ENCODE measurements at places on chromosomes 1 and 21.

- no peak for DNase-seq
Measured at GRCh38 chr1:1272341-1273208, 1.1 kb downstream of the UBE2J2 start.

GRCh38 chr1:242828199-242828598 is 303.7 kb upstream of the PLD5 start:
- DNase-seq = no peak

DNA sequence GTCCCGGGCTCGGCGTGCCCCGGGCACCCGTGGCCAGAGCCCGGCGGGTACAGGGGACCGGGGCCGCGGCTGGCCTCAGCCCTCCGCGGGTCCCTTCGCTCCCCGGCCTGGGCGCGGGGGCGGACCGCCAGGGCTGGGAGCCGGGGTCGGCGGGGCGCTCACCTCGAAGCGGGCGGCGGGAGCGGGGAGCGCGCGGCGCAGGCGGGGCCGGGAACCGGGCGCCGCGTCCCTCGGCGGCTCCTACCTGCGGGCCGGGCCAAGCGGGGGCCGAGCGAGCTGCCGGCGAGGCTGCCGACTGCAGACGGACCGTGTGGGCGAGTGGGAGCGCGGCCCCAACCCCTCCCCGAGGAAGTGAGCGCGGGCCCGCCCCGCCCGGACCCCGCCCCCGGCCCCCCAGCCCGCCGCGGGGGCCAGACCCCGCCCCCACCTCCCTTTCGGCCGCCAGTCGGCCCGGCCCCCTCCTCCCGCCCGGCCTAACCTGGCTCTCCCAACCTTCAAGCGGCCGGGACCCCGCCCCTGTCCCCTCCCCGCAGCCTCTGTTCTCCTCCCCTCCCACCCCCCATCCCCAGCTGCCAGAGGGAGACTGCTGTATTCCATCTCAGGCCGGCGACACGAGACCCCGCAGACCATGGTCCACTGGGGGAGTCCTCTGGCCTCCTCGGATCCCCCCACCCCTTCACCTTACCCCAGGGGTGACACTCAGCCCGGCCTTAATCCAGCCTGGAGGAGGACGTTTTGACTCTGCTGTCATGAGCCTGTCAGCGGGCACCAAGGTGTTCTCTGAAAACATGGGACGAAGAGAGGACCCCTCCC is at the start of gene FHL3:
Gene FHL3 (minus strand): TSS at position 320 of the 813 bp plus-strand sequence. CDS start 6,102 bp downstream, outside the sequence.
- DNase-seq = peak; percentile 52

GRCh38 chr1:55877437-55878232 is 662.5 kb upstream of the USP24 start:
- no peak for DNase-seq

GRCh38 chr1:245298781-245299180 is 144.0 kb downstream of the KIF26B start:
- no peak for DNase-seq

DNA sequence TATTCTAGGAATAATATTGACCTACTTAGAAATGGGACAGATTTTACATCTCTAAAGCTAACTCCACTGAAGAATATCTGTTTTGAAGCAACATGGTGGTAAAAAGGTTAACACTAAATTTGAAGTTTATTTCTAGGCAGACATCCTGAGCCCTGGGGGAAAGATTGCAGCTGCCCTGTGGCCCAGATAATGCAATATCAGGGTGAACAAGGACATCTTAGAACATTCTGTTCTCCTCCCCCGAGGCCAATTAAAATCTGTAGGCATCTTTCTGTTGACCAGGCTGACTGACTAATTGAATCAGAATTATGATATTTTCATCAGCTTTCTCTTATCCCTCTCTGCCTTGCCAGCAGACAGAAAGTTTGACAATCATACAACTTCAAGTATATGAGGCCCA is 149.8 kb upstream of the DUSP10 start:
- no peak for DNase-seq

DNA sequence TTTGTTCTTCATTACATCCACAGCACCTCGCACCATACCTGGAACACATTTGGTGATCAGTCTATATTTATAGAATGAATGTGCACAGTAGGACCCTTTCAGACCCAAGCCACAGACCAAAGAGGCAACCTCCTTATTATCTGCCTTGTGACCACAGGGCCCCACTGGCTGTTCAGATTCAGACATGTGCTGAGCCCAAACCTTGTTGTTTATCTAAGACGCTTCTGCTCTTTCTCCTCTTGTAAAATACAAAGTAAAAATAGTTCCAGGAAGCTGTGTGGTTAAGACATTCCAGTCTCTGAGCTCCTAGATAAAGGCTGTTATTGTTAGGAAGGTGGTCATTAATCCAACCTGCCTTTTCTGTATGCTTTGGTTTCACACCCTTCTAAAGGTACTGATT is 3.6 kb upstream of the SCMH1 start:
- DNase-seq = peak; percentile 60

GRCh38 chr1:200369706-200370105 is 40.1 kb downstream of the ZNF281 start:
- no peak for DNase-seq

DNA sequence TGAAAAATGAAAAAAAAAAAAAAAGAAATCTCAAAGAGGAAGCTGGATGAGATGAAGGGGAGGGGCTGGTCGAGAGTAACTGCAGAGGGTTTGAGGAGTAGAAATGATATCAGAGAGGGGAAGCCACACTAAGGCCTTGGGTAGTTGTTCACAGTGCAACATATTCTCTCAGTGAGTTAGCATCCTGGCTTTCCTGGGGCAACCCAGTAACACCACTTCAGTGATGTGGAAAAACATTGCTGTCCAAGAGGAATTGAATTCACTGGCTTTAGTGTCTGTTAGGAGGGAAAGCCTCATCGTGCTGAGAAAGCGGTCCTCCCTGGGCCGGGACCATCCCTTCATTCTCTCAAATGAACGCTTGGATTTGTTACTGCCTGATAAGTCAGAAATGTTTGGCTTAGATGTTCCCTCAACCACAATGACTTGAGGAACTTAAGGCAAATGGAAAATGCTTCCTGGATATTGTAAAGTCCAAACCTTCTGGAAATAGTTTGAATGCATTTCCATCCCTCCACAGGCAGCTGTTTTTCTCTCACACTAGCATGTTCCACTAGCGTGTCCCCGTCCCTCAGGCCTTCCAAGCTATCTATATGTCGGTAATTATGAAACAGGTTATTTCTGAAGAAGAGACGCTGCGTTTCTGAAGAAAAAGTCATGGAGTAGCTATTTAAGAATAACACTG is 12.2 kb downstream of the TGFB2 start:
- DNase-seq = peak; percentile 18

- no peak for DNase-seq
Measured at GRCh38 chr1:23701996-23702395, 10.4 kb downstream of the RPL11 start.

DNA sequence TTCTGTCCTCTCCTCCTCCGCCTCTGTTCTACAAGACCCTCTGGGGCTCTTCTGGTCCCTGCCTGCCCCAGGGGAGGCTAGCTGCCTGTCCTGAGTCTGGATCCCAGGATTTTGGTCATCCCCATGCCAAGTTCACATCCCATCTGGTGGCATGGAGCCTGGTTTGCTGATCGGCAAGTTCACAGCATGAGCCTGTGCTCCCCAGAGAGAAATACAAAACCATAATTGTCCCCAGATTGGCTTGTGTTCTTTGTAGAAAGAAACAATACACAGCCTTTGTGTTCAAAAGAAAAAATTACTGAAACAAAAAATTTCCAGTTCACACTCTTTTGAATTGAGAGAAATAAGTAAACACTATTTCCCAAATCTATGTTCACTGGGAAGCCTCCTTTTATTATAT is 149.4 kb upstream of the ZC3H12A start:
- DNase-seq = no peak

- no peak for DNase-seq
Measured at GRCh38 chr21:24727803-24728440, 879.4 kb downstream of the MRPL39 start.

- DNase-seq = no peak
Measured at GRCh38 chr21:32184065-32184464, 94.8 kb downstream of the MIS18A start.

- DNase-seq = no peak
Measured at GRCh38 chr1:26811057-26811456, 15.4 kb upstream of the ZDHHC18 start.

- peak; percentile 50 for DNase-seq
Measured at GRCh38 chr1:198068285-198068684, 88.5 kb upstream of the NEK7 start.

- no peak for DNase-seq
Measured at GRCh38 chr1:182270731-182271130, 120.9 kb downstream of the GLUL start.

GRCh38 chr1:177451191-177451590 is 280.4 kb downstream of the BRINP2 start:
- no peak for DNase-seq

DNA sequence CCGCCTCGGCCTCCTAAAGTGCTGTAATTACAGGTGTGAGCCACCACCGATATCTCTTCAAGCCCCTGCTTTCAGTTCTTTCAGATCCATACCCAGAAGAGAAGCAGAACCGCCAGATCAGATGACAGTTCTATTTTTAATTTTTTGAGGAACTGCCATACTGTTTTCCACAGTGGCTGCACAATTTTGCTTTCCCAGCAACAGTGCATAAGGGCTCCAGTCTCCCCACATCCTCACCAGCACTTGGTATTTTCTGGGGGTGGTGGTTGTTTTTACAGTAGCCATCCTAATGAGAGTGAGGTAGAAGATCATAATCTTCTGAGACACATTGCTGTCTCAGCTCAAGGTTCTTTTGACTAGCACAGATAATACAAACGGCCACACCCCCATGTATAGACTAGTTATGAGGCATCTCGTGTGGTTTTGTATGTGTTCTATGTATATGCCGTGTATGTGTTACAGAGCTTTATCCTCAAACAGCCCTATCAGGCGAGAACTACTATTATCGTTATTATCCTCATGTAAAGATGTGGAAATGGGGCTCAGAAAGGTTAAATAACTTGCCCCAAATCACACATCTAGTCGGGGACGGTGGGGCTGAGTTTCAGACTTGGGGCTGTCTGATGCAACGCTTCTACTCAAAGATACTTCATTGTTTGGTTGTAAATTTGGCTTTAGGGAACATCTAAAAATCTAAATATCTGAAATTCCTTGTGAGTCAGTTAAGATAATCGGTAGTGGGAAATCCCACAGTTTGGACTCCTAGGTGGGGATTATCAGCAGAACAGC is 12.0 kb downstream of the FHAD1 start:
- DNase-seq = peak; percentile 5

Measured in Kasumi-1 (cell line).